Activated CD4-positive, alpha-beta memory T cell treated with anti-CD3 and anti-CD28 coated beads for 36 hours (primary cell): ENCODE measurements at places on chromosomes 11 and 22. TPM values are rescaled to one million over a fixed set of nuclear protein-coding genes. Genes with fewer than 3 reads are reported as not detected.

GRCh38 chr22:49887702-49888101 is 30.5 kb downstream of the ALG12 start:
- peaks cover 56% of the 10 kb centered on the region for H3K36me3 ChIP-seq
- no peak overlapping the region for H3K27ac ChIP-seq
- no peaks in the 10 kb centered on the region for H3K27me3 ChIP-seq
- no peak overlapping the region for H3K4me3 ChIP-seq
- peaks cover 1% of the 10 kb centered on the region for H3K4me1 ChIP-seq
- no peak for DNase-seq

GRCh38 chr11:35725885-35726284 is 63.3 kb downstream of the TRIM44 start:
- H3K27ac ChIP-seq = no peak overlapping the region
- no peak overlapping the region for H3K4me3 ChIP-seq
- H3K27me3 ChIP-seq = no peaks in the 10 kb centered on the region
- no peak for DNase-seq

Gene DDTL
- total RNA-seq = 1.4 TPM

GRCh38 chr11:44993971-44994704 is 43.5 kb upstream of the TP53I11 start:
- no peak overlapping the region for H3K4me3 ChIP-seq
- H3K4me1 ChIP-seq = no peaks in the 10 kb centered on the region
- peaks cover 4% of the 10 kb centered on the region for H3K27me3 ChIP-seq
- DNase-seq = no peak
- H3K36me3 ChIP-seq = no peaks in the 10 kb centered on the region

GRCh38 chr11:1546536-1547466 is 25.3 kb downstream of the DUSP8 start:
- H3K27ac ChIP-seq = no peak overlapping the region
- peak; percentile 52 for DNase-seq
- H3K4me1 ChIP-seq = peaks cover 7% of the 10 kb centered on the region

DNA sequence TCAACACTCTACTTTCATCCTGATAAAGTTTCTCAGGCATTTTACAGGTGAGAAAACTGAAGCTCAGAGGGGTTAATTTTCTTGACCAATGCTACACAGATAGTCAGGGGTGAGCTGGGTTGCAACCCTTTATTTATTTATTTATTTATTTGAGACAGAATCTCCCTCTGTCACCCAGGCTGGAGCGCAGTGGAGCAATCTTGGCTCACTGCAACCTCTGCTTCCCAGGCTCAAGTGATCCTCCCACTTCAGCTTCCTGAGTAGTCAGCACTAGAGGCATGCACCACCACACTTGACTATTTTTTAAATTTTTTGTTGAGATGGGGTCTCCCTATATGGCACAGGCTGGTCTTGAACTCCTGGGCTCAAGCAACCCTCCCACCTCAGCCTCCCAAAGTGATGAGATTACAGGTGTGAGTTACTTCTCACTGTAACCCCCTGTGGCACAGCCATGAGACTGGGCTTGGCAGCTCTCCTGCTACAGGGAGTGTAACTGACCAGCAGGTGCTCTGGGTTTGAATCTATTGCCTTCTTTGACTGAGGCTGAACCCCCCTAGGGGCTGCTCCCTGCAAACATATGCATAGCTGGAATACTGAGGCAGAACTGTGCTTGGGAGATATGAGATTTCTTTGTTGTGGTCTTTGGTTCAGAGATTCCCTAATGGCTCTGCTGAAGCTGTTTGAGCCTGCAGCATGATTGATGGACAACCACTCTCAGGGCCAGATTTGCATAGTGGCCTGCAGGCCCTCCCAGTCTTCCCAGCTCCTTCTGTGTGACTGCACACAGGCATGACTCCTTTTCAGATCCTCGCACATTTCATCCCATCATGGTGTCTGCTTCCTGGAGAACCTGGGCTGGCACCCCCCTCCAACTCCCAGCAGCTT is 6.1 kb downstream of the C11orf96 start:
- H3K27me3 ChIP-seq = peaks cover 58% of the 10 kb centered on the region
- H3K4me3 ChIP-seq = no peak overlapping the region
- no peak overlapping the region for H3K27ac ChIP-seq
- H3K36me3 ChIP-seq = no peaks in the 10 kb centered on the region
- DNase-seq = no peak

GRCh38 chr11:10686311-10686710 is 7.2 kb downstream of the IRAG1 start:
- H3K36me3 ChIP-seq = no peaks in the 10 kb centered on the region
- no peak overlapping the region for H3K4me3 ChIP-seq
- DNase-seq = no peak
- no peaks in the 10 kb centered on the region for H3K4me1 ChIP-seq
- H3K27ac ChIP-seq = no peak overlapping the region

Gene BTG4
- not detected for total RNA-seq

Gene MYO7A
- 0.38 TPM for total RNA-seq

DNA sequence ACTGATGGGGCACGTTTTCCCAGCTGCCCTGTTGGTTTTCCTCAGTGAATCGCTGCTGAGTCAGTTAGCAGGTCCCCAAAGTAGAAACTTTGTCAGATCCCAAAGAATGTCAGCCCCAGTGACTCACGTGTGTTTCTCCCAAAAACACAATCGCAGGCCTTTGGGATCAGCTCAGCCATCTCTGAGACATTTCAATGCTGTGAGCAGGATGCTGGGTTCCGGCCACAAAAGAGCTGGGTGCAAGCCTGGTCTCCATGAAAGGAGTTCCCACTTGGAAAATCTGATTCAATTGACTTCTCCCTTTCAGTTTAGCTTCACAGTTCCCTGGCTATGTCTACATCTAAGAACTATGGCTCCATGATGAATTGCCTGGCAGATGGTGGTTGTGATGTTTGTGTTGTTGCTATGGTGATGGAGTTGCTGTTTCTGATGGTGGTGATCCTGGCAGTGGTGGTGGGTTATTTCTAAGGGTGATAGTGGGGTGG is 28.0 kb downstream of the MYEOV start:
- no peak overlapping the region for H3K4me3 ChIP-seq
- H3K4me1 ChIP-seq = peaks cover 11% of the 10 kb centered on the region
- H3K36me3 ChIP-seq = no peaks in the 10 kb centered on the region
- no peaks in the 10 kb centered on the region for H3K27me3 ChIP-seq
- no peak overlapping the region for H3K27ac ChIP-seq
- DNase-seq = no peak

DNA sequence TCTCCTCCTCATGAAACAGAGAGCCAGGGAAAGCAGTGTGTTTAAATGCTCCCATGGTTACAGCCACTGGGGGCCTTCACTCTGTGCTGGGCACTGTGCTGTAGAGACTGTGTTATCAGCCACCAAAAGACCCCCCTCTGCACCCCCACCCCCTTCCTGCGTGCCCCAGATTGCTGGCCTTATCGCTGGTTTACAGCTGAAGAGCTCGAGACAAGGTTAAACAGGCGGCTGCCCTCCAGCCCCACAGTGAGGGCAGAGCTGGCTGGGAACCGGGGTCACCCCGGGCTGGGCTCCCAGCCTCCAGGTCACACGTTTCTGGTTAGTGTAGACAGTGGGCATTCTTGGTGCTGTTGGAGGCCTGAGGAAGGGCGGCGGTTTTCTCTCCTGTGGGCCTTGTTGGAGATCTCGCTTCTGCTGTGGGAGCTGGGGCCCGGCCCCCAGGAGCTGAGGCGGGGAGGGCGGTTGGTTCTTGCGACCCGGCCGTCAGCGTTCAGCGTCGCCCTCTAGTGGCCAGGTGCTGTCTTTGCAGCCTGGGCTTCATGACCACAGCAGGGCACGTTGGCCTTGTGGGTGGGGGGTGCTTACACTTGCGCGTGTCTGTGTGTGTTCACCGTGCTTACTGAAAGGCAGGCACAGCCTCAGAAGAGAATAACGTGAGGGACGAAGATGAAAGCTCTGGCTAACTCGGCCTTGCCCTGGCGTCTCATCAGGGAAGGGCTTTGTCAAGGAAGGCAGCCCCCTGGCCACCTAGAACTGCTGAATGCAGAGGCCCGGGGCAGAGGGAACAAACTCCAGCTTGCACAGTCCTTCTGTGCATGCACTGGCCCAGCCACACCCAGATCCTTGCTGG is 40.8 kb downstream of the TBC1D22A start:
- no peak overlapping the region for H3K27ac ChIP-seq
- peaks cover 35% of the 10 kb centered on the region for H3K4me1 ChIP-seq
- peak; percentile 76 for DNase-seq
- H3K27me3 ChIP-seq = no peaks in the 10 kb centered on the region
- peaks cover 35% of the 10 kb centered on the region for H3K36me3 ChIP-seq
- no peak overlapping the region for H3K4me3 ChIP-seq

GRCh38 chr11:64729851-64730382 is 6.9 kb upstream of the NRXN2 start:
- peak; percentile 46 for DNase-seq
- H3K27ac ChIP-seq = no peak overlapping the region
- no peaks in the 10 kb centered on the region for H3K27me3 ChIP-seq

GRCh38 chr11:33455867-33456463 is 198.8 kb downstream of the HIPK3 start:
- no peak overlapping the region for H3K27ac ChIP-seq
- H3K36me3 ChIP-seq = no peaks in the 10 kb centered on the region
- H3K4me3 ChIP-seq = no peak overlapping the region
- H3K4me1 ChIP-seq = no peaks in the 10 kb centered on the region
- no peak for DNase-seq
- H3K27me3 ChIP-seq = peaks cover 9% of the 10 kb centered on the region

Gene SPTBN2
- 1.3 TPM for total RNA-seq

GRCh38 chr11:28833670-28834069 is 725.5 kb downstream of the METTL15 start:
- no peaks in the 10 kb centered on the region for H3K36me3 ChIP-seq
- no peak for DNase-seq
- no peak overlapping the region for H3K27ac ChIP-seq
- H3K4me3 ChIP-seq = no peak overlapping the region

Gene RASL10A
- total RNA-seq = 0.62 TPM

Gene SLC22A9
- total RNA-seq = not detected

DNA sequence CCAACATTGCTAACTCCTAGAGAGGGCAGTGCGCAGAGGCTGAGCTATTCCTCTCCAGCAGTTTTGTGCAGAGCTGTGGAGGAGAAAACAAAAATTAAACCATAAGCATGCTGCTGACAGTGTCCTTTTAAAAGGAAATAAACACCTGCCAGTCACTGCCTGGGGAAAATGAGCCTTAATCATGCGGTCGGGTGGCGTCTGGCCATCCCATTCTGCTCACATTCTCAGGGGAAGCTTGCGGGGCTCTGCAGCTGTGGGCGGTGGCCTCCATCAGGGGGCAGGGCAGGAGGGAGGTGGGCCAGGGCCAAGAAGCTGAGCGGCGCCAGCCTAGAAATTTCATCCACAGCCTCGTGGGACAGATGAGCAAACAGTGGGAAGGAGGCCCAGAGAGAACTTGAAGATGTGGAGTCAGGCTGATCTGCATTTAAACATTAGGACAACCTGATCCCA is 71.0 kb upstream of the TP53I11 start:
- H3K27me3 ChIP-seq = peaks cover 5% of the 10 kb centered on the region
- H3K27ac ChIP-seq = no peak overlapping the region
- H3K36me3 ChIP-seq = no peaks in the 10 kb centered on the region
- H3K4me1 ChIP-seq = peaks cover 10% of the 10 kb centered on the region

Gene ZNF280B
- 2.4 TPM for total RNA-seq

DNA sequence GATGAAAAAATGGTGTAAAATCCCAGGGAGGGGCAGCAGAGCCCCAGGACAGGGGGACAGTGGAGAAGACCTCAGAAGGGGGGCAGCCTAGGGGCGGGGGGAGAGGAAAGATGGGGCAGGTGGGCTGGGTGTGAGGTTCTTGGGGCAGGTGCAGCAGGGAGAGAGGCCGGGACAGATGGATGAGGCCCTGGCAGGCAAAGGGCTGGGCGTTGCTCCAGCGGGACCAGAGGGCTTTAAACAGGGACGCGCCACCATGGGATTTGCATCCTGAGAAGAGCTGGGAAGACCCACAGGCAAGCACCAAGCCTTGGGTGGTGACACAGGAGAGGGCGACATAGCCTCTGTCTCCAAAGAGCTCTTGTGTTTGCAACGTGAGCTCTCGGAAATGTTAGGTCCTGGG is 1342.8 kb downstream of the TBC1D22A start:
- peaks cover 9% of the 10 kb centered on the region for H3K27me3 ChIP-seq
- no peak for DNase-seq
- H3K4me3 ChIP-seq = no peak overlapping the region
- peaks cover 5% of the 10 kb centered on the region for H3K4me1 ChIP-seq

DNA sequence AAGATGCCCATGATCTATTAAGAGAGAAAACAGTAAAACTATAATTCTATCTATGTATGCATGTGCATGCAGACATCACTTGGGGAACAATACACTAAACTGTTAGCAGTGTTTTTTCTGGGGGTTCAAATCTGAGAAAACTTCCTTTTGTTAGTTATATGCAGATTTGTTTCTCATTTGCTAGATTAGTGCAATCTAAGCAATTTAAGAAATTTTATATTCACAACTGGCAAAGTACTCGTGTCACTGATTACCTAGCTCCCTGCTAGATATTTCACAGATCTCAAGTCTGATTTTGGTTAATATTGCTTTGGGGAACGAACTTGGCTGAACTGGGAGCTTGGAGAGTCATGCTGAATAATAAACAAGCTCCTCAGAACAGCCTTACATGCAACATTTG is 14.9 kb upstream of the OSBP start:
- H3K27ac ChIP-seq = no peak overlapping the region
- H3K4me3 ChIP-seq = no peak overlapping the region
- no peaks in the 10 kb centered on the region for H3K27me3 ChIP-seq
